Muscle of arm (tissue), 14 donors: ENCODE measurements at places on chromosomes 6 and 20.

DNA sequence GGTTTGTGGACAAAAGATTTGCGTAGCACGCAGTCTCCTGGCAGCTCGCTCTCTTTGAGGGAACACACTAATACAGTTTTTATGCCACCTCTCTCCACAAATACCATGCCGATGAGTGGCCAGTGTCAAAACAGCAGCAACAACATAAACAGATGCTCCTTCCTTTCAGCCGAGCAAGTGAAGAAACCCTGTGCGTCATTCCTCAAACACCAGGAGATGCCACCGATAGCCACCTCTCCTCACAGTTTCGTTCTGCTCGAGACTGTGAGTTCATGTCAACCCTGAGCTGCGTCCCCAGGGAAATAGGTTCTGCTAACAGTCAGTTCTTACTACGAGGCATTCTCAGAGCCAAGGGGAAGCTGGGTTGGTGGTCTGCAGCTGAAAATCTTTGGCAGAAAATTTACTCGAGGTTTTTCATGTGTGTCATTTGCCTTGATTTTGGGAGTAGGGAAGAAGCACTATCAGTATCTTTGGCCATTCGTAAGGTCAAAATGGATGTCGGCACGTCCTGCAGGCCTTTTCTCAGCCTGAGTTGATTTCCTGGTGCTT is 59.9 kb downstream of the EYA2 start:
- DNase-seq = no peak

GRCh38 chr20:63520934-63521601 is 503 bp downstream of the PPDPF start:
- DNase-seq = peak; percentile 75

GRCh38 chr6:10401004-10401536 is 13.8 kb downstream of the TFAP2A start:
- DNase-seq = no peak

- no peak for DNase-seq
These were observed 39.1 kb downstream of the ADGRF5 start for GRCh38 chr6:46882645-46883044.

DNA sequence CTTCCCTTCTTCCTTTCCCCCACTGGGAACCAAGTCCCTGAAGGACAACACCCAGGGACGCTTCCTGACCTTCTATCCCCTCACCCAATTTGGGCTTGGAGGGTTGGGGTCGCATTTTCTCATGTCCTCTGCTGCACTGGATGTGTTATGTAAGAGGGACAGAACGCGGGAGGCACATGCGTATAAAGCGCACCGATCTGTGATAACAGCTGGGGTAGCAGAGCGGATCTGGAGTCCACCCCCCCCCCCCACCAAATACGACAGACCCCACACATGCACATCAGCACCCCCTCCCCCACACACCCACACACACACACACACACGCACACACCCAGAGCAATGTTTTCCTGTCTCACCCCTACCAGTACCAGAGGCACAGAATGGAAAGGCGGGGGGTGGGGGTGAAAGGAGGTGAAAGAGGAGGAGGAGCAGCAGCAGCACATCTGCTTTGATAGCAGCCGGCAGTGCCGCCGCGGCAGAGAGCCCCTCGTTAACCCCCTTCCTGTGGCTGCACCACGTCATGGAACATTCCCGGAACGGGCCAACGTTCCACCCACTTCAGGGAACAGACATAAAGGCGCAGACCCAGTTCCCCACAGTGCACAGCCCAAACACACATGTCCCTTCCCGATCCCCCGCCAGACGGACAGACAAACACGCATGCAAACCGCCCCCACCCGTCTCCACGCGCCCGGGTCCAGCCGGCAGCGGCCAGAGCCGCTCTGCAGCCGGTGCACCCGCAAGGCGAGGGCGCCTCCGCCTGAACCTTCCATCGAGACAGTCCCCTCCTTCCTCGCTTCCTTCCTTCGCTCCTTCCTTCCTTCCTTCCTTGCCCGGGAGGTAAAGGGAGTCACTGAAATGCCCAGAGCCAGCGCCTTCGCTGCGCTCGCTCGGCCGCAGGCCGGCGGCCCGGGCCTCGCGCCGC is 590 bp downstream of the HIVEP2 start:
- DNase-seq = peak; percentile 93

DNA sequence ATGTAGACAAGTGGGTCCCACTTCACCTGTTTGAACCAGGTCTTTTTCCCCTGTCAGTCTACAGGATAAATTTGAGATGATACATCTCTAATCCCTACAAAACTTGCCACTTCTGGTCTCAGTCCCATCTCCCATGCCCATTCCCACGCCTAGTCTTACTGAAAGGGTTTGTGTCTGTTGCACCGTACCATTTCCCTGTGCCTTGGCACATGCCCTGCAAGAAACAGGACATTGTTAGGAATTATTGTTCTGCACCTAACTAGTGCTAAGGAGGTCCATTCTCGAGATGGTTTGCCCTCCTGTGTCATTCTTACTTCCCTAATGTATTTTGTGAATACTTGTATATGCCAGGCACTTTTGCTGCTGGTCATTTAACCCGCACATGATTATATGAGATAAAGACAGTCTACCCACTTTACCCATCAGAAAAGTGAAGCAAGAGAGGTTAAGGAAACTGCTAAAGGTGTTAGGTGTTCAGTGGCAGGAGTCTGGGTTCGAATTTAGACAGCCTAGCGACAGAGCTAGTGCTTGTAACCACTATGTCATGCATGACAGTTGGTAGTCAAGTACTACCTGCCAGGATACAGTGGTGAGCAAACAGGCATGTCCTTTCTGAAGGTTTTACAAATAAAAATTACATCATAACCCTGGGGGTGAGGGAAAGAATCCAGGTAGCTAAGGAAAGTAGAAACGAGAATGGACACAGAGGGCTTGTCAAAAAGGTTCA is 12.7 kb downstream of the FAM217A start:
- no peak for DNase-seq

- DNase-seq = no peak
These were observed 25.3 kb upstream of the TTPAL start for GRCh38 chr20:44450281-44450889.

- DNase-seq = no peak
These were observed 59.2 kb upstream of the FOXO3 start for GRCh38 chr6:108501559-108501958.

- DNase-seq = peak; percentile 37
These were observed 94.9 kb downstream of the RFX6 start for GRCh38 chr6:116971959-116972358.

GRCh38 chr6:43803783-43804549 is 34.0 kb downstream of the VEGFA start:
- no peak for DNase-seq

GRCh38 chr6:34491091-34491430 is 25.2 kb downstream of the PACSIN1 start:
- peak; percentile 69 for DNase-seq

DNA sequence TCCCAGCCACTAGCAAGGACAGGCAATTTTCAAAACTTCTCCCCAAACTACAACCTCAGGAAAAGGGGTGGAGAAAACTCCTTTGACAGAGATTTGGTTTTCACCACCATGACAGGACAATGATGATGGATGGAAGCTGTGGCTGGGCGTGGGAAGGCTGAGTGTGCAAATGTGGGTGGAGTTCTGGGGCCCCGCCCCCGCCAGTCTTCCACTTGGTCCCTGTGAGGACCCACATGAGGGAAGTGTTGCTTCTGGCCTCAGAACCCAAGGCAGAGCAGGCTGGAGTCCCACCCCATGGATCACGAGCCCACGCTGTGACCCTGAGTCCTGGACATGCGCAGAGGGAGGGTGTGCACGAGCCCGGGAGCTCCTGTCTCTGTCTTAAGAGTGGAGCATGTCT is 21.5 kb upstream of the MRGBP start:
- no peak for DNase-seq

DNA sequence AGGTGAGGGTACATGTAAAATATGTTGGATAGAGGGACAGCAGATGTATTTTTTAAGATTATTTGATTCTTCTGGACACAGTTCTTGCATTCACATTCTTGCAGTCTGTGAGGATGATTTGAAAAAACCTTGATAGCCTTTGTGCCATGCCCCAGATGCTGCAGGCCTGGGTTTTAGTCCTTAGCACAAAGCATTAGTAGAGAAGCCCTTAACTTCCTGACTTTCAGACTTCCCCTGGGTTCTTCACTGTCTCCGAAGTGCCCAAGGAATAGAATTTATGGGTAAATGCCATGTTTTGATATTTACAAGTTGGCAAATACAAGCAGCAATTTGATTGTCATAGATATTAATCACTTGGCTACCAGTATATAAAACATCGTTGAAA is 67.6 kb upstream of the SUPT3H start:
- DNase-seq = no peak

GRCh38 chr6:56624046-56624727 is 18.5 kb downstream of the DST start:
- no peak for DNase-seq

DNA sequence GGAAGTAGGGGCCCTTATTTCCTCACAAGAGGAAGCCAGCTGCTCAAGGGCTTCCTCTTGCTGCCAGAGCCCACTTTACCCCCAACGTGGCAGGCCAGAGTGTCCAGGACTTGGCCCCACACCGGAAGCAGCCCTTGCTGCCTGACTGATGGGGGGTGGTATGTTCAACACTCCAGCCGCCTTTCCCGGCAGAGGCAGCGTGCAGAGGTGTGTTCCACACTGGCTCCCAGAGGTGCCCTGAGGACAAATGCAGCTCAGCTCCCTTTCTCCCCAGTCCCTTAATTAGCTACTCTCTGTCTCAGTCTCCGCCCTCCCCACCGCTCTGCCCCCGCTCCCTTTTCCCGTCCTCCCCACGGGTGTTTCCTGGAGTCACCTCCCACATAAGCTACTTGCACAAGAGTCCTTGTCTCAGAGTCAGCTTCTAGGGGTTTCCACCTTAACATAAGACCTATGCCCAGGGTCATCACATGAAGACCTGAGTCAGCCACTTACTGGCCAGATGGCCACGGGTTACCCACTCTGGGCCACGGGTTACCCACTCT is 61.7 kb upstream of the SHLD1 start:
- DNase-seq = no peak

DNA sequence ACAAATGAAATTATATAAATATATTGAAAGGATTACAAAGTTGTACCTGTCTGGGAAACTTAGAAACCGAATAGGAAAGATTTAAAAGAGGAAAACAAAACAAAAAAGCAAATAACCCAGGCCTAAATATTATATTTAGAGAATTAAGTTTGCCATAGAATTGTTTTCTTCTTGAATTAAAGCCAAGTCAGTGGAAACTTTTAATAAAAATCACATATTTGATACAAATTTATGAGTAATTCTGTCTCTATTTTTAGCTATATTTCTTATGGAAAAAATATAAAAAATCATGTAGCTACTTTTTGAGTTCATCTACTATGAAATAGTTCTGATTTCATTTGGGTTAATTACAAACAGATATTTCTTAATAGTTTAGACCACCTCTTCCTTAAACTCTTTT is 470.2 kb upstream of the HSF2 start:
- DNase-seq = peak; percentile 24

GRCh38 chr6:129353067-129353466 is 356.9 kb downstream of the ARHGAP18 start:
- DNase-seq = no peak

DNA sequence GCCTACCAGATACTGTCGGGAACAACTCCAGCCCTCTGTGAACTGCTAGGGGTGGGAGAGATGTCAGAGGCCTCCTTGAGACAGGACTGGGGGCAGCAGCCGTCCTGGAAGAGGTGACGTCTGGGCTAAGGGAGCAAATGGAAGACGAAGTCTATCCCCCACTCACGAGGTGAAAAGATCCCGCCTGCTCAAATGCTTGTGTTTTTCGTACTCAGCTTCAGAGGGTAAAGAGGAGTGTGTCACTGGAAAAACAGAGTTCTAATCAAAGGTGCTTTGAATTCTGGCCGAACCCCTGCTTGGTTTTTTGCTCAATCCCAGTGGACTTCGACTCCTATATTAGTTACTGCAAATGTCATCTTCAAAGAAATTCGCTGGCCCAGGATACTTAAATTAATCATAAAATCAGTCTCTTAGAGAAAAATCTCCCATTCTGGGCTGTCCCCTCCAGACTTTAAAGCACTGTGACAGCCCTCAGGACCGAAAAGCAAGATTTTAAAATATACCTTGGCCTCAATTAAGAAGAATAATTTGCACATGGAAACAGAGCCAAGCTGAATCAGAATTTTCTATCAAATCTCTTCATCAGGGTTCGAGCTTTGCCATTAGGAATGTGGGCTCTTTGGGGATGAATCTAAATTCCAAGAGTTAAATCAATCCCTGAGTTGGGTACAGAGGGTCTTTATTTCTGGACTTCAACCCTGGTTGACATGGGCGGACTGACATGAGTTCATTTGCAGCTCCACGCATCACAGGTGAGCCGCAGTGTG is 61.8 kb upstream of the AFDN start:
- no peak for DNase-seq

DNA sequence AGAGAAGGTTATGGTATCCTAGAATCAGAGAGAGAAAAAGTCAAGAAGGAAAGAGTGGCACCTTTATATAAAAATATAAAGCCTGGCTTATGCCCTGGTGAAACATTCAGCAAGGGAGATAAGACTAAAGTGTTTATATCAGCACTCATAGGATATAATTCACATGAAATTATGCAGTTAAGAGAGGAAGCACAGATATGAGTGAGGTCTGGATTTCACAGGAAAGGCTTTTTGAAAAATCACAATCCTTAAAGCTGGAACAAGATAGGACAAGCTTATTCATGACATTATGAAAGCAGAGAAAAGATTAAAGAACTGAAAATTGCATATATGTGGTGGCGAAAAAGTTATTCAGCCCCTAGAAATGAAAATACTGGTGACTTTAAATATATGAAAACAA is 181.2 kb upstream of the FLRT3 start:
- no peak for DNase-seq

DNA sequence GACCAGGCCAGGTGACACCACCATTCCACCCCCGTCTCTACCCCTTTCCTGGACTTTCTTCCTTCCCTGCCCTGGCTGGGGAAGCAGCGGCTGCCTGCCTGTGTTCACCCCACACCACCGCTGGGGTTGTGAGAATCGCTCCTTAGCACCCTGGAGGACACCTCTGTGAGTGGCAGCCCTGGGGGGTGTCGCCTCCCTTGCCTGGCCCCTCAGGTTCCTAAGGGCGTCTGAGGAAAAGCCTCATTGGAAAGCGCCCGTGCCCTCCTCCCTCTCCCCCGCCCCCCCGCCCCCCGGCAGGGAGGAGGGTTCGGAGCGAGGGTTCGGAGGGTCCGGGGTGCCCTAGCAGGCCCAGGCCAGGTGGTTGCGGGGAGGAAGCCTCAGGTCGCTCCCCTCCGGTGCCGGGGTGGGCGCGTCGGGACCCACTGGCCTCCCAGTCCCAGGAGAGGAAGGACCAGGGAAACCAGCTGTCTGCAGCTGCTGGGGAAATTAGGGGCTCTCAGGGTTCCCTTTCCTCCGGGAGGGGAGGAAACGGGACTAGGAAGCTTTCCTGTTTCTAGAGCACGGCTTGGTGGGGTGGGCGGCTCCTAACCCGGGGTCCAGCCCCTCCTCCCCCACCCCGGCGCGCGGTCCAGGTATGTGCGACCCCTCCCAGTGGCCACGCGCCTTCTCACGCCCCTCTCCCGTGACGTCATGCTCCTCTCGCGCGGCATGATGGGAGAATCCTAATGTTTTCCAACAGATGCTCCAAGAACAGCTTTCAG is at the start of gene PHACTR3:
PHACTR3 (plus strand) TSS at position 760 of the 761 bp plus-strand sequence. CDS start 475 bp downstream, outside the sequence.
- DNase-seq = no peak

DNA sequence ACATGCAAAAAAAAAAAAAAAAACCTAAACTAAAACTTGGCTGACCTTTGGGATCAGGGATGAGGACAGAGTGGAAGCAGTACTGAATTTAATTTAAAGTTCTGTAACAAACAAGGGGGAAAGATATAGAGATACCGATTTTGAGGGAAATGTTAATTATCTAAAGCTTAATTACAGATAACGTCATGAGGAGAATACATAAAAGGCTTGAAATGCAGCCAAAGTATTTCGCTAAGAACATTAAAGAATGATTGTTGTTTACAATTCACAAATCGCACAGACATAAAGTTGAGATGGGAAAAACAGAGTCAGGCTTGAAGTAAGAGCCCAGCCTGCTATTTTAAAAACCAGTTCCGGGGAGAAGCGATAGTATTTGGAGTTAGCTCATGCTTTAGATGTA is 208.0 kb upstream of the SASH1 start:
- no peak for DNase-seq
